ENCODE measurements at places on chromosomes 1 and 21.

GRCh38 chr1:51842261-51842660 lies 36.3 kb downstream of the NRDC start:
- no peak for DNase-seq

GRCh38 chr1:216332003-216332402 lies 91.2 kb downstream of the USH2A start:
- no peak for DNase-seq

DNA sequence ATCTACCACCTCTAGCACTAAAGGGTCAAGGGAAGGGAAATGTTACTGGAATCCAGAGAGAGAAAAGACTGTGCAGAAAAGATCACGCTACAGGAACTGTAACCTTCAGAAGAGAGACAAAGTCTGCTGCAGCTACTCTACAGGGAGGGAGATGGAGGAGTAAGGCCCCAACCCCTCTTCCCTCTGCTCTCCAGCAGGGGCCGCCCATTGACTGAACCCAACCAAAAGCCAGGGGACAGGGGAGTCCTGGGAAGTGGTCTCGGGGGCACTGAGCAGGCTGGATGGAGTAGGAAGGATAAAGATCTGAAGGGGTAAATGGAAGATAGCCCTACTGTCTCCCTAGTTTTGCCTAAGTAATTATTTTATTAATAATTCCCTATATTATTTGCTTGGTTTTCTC lies 72.8 kb upstream of the NR5A2 start:
- DNase-seq: no peak

DNA sequence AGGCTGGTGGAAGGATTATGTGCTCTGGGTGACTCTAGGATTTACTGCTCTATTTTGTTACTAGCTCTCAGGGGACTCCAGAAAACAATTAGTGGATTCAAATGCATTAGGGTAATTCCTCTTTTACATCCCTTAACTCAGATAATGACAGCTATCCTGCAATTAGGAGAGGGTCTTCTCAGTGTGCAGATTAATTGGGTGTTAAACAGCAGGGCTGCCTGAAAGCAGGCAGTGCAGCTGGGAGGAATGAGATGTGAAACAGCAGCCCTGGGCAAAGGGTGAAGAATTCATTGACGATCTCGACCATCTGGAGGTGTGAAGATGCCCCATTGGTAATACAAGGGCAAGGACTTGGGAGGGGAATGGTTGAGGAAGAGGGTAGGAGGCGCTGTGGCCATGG lies 66.1 kb downstream of the HTR6 start:
- DNase-seq: no peak

DNA sequence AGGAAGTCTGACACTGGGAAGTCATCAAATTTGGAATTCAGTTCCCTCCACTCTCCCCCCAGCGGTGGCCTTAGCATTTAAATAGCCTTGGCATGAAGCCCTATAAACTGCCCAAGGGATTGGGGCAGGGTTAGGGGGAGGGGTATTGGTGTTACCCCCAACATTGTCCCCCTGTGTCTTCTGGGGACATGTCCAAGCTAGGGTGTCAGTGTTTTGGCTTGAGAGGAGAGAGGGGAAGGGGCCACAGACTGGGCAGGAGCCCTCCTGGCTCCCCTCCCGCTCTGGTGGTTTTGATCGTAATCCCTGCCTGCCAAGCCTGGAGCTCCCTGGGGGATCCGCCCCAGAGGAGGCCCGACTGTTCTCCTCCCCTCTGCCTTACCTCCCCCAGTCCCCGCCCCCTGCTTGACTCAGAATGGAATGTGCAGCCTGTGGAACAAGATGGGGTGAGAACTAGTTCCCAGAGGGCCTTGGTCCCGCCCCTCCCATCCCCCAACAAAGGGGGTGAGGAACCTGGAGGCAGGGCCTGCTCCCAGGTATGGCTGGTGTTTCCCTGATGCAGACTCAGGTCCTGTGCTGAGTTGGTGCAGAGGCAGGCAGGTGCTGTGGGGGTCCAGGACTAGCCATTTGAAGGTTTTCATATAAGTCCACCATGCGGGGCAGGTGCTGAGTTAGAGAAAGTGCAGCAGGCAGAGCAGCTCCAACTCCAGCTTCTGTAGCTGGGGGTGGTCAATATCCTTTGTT lies 7.4 kb downstream of the SOX13 start:
- DNase-seq: peak; percentile 29

GRCh38 chr1:100348549-100349144 lies 3.7 kb upstream of the CDC14A start:
- DNase-seq: no peak

DNA sequence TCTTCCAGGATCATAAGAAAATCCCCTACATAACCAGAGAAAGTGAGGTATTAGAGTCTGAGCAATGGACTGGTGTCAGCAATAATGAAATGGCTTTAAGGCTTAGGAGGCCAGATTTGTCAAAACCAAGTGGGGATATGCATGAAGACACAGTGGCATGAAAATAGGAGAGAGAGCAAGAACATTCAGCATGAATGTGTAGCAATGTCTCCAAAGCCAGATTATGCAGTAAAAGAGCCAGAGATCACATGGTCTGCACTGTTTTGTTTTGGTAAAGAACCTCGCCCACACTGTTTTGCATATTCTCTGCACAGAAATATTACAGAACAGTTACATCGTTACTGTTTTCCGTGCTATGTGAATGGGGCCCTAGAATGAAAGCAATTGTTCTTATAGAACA lies 589.4 kb downstream of the PLPP3 start:
- DNase-seq: no peak

DNA sequence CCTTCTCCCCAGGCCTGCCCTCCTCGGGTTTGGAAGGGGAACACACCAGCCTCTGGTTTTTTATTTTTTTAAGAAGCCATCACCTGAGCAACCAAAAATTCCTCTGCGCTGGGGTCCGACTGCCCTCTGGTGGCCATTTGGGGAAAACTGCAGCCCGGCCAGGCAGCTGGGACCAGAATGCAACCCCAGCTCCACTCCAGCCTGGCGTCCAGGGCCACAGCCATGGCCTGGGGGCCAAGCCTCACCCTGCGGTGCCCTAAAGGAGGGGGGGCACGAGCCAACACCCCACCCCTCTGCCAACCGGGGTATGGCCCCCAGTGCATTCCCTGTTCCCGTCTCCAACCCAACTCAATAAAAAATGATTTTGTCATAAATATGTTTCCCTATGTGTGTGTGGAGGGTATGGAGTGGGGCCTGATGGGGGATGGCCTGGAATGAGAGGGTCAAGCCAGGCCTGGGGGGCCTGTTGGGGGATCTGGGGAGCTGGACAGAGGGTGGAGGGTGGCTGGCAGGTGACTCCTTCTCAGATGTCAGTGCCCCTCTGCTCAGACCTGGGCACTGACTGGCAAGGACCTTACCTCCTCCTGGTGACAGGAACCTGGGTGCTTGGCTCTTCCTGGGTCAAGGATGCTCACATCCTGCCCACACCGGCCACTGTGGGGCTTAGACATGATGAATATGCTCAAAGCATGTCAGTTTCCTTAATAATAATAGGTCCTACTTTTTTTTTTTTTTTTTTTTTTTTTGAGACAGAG lies 3.2 kb downstream of the GPR3 start:
- DNase-seq: no peak

- no peak for DNase-seq
These were observed 891 bp downstream of the RPS6KA1 start for GRCh38 chr1:26530410-26530894.

DNA sequence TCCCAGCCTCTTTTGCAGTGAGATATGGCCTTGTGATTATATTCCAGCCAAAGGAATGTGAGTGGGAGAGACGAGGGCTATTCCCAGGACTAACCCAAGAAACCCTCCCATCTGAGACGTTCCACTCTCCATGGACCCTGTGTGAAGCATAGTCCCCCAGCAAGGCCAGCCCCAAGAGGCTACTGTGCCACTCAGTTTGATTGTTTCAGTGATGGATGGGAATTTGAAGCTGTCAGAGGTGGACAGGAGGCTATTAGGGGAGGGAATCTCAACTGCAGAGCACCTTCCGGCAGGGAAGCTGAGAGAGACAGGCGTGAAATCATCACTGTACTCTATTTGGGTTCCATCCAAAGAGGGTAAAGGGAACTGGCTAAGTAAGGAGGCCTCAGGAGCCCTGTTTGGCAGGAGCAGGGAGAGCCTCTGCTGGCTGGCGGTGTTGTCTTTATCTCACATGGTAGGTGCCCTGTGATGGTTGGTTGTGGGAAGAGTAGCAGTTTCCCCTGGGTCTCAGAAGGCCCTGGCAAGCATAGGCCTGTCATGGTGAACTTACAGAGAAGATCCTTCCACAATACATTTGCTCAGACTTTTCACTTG lies 3.4 kb upstream of the TEX35 start:
- no peak for DNase-seq

DNA sequence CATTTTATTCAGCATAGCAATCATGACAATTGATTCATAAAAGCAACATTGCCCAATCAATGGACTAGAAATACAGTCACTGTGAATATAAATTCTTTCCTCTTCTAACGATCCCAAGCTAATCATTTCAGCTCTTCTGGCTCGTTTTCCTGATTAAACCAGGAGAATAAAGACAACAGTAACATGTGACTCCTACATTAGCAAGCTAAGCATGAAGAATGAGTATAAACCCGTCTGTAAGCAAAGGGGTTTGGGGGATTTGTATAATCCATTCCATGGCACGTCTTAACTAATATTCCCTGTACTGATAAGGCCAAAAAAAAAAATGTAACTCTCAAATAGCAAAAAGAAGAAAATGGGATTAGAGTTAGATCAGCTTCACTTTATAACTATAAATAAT lies 21.6 kb downstream of the IRF2BP2 start:
- DNase-seq: no peak

DNA sequence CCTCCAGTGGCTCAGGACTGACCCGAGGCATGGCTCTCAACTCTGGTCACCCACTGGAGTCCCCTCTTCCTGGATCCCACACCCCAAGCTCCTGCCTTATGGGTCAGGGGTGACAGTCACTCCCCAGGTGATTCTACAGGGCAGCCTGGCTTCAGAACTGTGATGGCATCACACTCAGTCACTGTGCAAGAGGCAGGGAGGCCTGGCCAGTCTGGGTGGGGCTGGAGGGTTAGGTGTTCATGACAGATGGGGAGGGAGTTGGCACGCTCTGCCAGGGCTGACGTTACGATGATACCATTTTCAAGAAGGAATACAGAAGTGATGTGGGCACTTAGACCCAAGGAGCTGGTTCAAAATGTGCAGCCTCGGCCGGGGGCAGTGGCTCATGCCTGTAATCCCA lies 25.2 kb upstream of the ABCG1 start:
- no peak for DNase-seq
